Stimulated activated CD4-positive, alpha-beta T cell treated with anti-CD3 and anti-CD28 coated beads, Interleukin-12 subunit alpha, Interleukin-12 subunit beta, amount 100 ng/mL, for 48 hours (primary cell): ENCODE measurements at places on chromosomes 5 and 9.
A peak's percentile ranks its signal among the peaks of the same experiment; 100 is the strongest.

DNA sequence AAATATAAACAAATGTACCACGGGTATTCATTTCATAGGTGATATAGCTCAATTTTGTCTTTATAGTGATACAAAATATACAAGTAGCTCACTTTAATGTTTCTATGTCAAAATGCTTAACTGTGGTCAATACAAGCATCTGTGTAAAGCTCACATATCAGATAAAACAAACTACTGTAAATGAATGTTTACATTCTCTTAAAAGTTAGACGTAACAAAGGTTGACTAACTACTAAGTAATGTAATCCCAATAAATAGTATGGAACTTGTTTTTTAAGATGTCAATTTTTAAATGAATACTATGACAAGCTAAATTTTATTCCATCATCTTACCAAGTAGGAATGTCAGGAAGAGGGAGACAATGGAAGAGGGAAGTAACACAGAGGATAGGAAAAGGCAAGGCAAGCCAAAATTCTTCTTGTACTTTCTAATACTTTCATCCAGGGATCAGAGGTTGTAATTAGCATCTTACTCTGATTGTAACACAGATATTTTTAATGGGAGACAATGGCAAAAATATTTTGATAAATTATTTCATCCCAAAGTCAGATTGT is 105.5 kb downstream of the STRBP start:
- DNase-seq: no peak

DNA sequence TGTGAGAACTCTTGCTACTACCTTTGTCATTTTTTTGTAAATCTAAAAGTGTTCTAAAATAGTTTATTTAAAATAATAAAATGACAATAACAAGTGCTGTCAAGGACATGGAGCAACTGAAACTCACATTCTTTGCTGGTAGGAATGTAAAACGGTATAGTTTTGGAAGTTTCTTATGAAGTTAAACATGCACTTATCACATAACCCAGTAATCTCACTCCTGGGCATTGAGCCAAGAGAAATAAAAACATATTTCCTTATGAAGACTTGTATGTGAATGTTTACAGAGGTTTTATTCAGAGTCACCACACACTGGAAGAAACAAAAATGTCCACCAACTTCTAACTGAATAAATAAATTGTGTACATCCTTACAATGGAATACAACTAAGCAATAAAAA is 46.0 kb upstream of the COL15A1 start:
- no peak for DNase-seq

DNA sequence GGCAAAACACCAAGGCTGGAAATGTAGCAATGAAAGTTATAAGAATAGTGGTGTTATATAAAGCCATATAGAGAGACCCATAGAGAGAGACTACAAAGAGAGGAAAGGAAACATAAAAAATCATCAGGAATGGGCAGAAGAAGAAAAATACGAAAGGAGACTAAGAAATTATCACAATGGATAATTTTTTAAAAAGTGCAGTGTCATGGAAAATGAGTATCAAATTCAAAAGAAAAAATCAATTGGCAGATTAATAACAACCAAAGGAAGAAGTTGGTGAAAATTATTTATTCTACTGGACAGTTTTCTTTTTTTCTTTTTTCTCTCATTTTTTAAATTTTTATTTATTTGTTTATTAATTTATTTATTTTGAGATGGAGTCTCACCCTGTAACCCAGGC is 1488.4 kb upstream of the WWC1 start:
- DNase-seq: no peak

DNA sequence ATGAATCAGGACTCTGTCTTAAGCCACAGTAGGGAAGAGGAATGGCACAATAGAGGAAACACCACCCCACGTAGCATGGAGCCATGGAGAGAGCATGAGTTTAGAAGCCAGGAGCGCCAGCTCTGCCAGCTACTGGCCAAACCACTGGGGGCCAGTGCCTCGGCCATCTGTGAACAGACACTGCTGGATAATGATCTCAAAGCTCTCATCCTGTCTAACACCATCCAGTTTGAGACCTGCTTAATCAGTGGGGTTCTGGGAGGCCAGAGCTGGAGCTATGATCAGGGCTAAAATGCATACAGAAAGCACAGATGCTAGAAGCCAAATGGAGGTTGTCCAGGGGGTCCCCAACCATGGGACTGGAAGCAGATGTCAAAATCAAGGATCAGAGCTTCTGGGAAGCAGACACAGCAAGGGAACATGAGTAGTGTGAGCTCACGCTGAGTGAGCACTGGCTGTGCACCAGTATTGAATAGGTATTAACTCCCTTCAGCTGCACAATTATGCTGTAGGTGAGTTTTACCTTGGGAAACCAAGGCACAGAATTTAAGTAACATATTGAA is 92.7 kb downstream of the KCNIP1 start:
- DNase-seq: no peak

DNA sequence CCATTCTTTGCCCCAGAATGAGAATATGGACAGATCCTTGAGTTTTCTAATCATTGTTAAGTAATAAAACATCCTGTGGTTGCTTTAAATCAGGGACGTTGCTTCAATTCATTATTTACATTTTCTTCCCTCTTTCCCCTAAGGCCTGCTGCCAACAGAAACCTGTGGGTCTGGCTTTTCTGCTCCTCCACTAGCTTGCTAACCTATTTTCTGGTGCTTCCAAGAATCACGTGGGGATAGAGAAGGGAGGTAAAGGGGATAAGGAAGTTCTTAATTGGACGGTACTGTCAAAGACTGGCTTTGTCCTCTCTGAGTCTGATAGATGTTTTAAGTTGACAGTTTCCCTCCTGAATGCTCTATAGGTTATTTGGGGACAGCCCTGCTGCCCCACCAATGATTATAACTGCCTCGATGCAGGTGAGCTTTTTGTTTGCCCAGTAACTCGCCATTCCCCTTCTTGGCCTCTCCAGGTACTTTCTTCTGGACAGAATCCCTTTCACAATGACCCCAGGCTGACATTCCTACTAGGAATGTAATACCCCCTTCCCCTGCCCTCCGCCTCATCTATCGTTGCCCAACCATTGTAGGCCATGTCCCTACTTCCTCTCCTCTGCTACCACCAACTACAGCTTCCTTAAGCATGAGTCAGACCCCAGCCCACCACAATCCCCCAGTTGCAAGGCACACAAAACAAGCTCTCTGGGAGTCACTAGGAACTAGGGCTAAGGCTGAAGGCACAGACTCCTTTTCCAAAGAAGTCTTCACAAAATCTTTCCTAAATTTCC is 19.9 kb upstream of the CPEB4 start:
- DNase-seq: no peak

DNA sequence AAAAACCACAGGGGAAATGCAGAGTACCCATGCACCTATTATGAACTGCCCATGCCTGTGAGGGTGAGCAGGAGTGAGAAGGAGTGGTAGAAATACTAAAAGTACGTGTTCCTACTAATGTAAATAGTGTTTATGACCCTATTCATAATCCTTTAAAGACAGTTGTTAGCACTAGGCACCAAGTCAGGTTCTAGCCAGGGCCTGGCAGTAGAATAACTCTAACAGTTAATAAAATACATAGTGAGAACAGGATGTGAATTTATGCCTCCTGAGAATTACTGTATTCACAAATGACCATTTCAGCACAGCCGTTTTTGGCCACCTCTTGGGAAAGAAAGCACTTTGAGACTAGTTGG is 103.2 kb upstream of the TARS1 start:
- DNase-seq: no peak

DNA sequence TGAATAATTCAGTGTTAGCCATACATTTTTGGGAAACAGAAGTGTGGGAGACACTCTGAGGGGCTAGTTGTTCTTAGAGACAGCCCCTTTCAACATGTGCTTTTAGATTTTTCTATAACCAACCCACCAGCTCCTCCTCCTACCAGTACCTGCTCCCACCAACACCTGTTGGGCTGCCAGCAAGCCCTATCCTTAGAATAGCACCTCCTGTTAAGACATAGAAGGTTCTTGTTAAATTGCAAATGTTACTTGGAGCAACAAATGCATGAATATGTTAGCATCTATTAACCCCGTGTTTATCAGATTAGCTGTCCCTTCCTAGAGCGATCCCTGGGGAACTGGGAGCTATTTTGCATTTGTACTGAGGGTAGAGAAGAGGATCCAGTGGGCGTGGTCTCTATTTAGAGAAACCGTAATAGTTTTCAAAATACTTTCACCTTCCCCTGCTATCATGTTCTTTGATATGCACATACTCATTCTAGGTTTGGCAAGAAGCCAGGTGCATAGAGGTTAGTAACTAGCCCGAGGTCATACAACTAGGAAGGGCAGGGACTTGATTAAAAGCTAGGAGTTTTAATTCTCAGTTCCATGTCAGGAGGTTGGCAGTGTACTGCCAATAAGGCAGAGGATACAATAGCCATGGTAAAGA is 334.4 kb downstream of the KCTD16 start:
- no peak for DNase-seq

- DNase-seq: peak; percentile 51
Measured at GRCh38 chr9:113620377-113621161, 157.0 kb downstream of the RGS3 start.

DNA sequence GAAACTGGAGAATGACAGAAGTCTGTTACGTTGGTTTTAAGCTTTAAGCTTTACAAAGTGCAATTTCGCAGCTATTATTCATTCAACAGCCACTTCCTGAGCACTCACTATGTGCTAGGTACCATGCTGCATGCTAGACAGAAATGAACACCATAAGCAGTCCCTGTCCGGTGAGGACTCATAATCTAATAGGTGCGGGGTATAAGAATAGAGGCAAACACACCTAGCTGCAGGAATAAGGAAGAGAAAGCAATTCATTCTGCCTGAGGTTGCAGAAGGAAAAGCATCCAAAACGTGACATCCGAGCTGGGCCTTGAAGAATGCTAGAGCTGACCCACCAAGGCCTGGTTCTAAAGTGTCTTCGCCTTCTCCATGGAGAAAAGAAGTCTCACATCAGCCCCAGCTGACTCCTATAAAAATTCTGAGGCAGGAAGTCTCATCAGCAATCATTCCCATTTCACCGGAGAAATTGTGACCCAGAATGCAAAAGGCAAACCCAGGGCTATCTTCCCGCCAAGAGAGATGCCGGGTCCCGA is 542 bp downstream of the FKBP15 start:
- DNase-seq: no peak

- no peak for DNase-seq
Measured at GRCh38 chr5:151348789-151349188, 1.4 kb upstream of the SLC36A2 start.

GRCh38 chr5:11791792-11792191 is 112.5 kb downstream of the CTNND2 start:
- DNase-seq: no peak

- DNase-seq: no peak
Measured at GRCh38 chr5:32436553-32437242, 7.8 kb downstream of the ZFR start.

GRCh38 chr9:36102742-36103495 is 33.6 kb upstream of the GLIPR2 start:
- DNase-seq: peak; percentile 88

- no peak for DNase-seq
Measured at GRCh38 chr5:111117136-111117535, 25.0 kb downstream of the WDR36 start.

GRCh38 chr9:132044176-132044875 is 35.3 kb downstream of the MED27 start:
- no peak for DNase-seq

- no peak for DNase-seq
Measured at GRCh38 chr5:74294231-74294705, 346.3 kb downstream of the ENC1 start.

GRCh38 chr5:142108432-142109330 is at the start of gene NDFIP1:
TSS of gene NDFIP1 (plus strand) at chr5:142108779. CDS start at chr5:142108975, 196 bp downstream.
- peak; percentile 81 for DNase-seq

DNA sequence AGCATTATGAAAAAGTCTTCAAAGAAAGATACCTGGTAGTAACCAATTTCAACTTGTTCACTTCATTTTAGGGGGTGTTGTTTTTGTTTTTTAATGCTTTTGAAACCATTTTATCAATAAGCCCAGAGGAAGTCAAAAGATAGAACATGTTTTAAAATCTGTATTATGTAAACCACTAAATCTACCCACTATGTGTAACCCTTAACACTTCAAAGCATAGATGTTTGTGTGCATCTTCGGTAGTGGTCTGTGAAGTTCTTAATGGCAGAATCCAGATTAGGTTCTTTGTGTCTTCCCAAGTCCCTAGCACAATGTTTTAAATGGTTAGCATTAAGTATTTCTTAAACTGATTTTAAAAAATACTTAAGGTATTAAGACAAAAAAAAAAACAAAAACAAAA is 6.3 kb downstream of the PLAA start:
- DNase-seq: no peak

GRCh38 chr9:133564451-133565116 is 30.1 kb downstream of the ADAMTSL2 start:
- no peak for DNase-seq

- no peak for DNase-seq
Measured at GRCh38 chr5:152824316-152824715, 419.2 kb upstream of the NMUR2 start.

- DNase-seq: no peak
Measured at GRCh38 chr5:76175821-76176403, 92.7 kb downstream of the SV2C start.

DNA sequence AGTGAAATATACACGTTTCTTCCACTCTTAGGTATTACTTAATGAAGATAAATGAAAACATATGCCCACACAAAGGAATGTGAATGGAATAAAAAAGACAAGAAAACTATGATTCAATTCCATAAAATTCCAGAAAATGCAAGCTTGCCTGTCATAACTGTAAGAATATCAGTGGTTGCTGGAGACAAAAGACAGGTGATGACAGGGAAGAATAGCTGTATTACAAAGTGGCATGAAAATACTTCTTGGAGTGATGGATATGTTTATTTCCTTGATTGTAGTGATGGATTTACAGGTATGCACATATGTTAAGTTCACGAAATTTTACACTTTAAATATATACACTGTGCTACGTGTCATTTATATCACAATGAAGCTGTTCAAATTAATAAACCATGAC is 553.3 kb downstream of the HTR1A start:
- no peak for DNase-seq

- no peak for DNase-seq
Measured at GRCh38 chr9:99730062-99730461, 91.6 kb upstream of the NR4A3 start.

DNA sequence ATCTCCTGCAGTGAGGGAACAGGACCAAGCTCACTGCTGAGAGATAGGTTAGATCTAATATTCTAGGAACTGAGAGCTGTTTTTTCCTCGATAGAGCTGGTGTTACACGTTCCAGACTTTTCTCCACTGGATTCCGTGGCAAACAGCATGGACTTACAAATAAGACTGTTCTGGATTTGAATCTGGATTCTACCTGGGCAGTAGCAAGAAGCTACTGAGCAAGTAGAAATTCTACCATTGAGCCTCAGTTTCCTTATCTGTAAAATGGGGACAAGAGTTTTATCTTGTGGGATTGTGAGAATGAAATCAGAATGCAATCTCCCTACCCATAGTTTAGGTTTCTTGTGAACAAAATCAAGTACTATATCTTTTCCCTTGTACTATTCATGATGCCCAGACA is 238.7 kb upstream of the TRIM32 start:
- no peak for DNase-seq

DNA sequence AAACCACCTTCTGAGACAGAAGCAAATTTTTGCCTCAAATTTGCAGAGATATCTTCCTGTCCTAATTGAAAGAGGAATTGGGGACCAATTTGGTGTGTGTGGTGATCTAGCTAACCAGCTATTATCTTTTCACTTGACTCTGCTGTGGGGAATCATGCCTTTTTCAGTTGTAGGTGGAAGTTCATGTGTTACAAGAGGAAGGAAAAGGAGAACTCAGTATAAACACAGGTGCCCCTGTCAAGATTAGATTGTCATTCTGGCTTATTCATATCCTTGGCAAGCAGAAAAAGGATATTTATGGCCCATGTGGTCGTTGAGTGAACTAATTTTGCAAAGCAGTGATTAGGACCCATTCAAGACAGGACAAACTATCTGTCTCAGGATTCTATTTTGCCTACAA is 336.8 kb upstream of the SLC30A5 start:
- no peak for DNase-seq

- no peak for DNase-seq
Measured at GRCh38 chr9:72300873-72301272, 64.1 kb downstream of the ZFAND5 start.
